ENCODE measurements at places on chromosomes 4 and X.

GRCh38 chrX:52271206-52271605 is 86.5 kb downstream of the MAGED4 start:
- DNase-seq = peak; percentile 15

DNA sequence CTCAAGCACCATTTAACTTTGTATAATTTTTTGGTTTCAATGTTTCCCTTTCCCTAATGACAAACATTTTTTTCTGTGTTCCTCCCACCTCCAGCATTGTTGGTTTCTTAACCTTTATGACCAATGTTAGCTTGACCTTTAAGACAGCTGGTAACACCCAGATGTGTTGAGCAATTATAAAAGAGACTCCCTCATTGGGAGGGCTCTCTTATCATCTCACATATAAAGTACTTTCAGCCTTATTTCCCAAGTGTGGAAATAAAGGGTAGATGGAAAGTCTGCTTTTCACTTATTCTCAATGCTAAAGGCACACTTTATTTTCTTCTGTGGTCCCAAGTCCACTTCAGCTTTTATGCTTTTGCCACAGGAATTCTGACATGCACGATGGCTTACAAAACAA is 1420.4 kb downstream of the RAPGEF2 start:
- DNase-seq = no peak

DNA sequence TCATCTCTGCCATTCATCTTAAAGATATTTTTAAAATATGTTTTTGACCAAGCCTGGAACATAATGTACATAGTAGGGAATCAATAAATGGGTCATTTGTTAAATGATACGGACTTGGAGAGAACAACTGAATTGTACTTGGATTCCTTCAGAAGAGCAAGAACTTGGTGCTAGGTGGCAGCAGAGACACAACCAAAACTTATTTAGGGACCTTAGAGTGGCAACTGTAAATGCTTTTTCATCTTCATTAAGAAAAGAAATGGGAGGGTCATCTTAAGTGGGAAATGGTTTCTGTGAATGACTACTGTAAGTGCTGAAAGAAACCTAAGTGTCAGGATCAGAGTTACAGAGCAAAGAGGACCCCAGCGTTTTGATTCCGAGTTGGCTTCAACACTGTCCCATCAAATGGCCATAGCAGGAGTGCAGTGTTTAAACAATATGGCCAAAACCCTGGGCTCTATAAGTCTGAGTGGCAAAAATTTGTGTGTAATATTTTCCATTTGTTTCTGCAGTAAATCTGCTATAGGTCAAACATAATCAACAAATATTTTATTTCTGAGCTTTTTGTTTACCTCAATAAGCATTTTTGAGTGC is 213.6 kb downstream of the PALLD start:
- peak; percentile 61 for DNase-seq

- peak; percentile 76 for DNase-seq
These were observed 14.1 kb downstream of the HPSE start for GRCh38 chr4:83320548-83320947.

- peak; percentile 35 for DNase-seq
These were observed 31.5 kb upstream of the ELF2 start for GRCh38 chr4:139208404-139208945.

DNA sequence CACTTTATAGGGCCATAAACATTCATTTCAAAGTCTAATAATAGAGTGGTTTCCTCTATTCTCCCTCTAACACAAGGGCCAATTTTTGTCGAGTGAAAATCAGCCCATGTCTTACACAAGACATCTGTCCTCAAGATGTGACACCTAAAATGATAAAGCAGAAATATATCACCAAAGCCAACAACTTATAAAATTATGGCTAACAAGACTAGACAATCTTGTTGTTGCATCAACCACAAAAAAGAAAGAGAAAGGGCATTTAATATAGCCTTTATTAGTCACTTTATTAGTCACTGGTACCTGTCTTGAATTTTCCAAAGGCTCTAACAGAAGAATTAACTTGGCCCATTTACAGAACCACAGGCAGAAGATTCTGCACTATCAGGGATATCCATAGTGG is 161.6 kb downstream of the SMIM20 start:
- DNase-seq = peak; percentile 27

DNA sequence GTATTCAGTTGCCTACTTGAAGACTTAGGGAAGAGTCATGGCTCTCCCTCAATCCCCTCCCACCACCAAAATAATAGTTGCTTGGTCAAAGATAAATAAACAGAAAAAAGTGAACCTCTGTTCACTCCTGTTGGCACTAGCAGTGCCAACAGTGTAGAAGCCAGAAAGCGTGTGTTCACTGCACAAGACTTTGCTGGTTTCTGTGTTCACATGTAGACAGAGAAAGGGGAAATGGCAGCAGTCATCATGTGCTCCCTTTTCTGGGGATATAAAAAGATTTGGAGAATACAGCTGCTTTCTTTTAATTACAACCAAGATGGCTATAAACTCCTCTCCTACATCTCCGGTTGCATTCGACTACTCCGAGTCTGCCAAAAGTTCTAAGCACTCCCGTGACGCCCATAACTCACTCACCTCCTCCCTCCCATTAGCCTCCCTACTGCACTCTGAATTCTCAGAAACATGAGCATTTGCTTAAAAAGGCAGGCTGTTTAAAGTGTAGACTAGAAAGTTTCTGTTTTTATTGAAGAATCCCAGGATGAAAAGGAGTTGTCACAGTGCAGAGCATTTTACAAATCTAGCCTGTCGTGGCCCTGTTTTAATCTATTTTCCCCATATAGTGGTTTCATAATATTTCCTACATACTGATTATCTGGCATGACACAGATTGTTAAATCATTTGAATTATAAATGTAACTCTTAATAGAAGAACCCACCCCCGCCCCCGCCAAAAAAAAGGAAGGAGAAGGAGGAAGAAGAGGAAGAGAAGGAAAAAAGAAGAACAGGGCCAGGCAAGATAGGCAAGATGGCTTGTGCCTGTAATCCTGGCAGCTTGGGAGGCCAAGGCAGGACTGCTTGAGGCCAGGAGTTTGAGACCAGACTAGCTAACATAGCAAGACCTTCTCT is 16.7 kb downstream of the LGI2 start:
- DNase-seq = no peak

GRCh38 chrX:32877592-32877991 is 333.8 kb downstream of the DMD start:
- no peak for DNase-seq

GRCh38 chr4:139809757-139810140 is 144.1 kb downstream of the MGST2 start:
- DNase-seq = no peak

DNA sequence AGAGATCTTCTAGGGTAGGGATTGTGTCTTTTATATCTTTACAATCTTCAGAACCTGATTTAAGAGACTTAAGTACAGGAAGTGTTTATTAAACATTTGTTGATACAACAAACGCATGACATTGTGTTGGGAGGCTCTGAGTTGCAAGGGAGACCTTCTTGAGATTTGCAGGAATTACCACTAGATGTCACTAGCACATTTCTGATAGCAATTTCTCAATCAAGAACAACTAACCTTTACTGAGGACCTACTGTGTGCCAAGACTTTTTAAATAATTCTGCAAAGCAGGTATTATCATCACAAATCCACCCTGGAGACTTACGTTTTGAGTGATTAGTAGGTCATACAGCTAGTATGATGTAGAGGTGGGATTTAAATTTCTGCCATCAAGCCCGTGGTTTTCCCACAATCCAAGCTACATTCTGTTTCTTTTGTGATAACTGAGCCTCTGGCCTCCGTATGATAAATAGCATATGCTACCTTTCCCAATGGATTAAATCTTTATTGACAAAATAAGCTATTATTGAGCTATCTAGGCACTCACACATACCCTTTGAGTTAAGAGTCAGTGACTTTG is 986.0 kb downstream of the CCSER1 start:
- peak; percentile 1 for DNase-seq

- DNase-seq = no peak
These were observed 403.1 kb downstream of the MID1IP1 start for GRCh38 chrX:39204353-39204752.

GRCh38 chr4:183968502-183968901 is 63.4 kb downstream of the STOX2 start:
- DNase-seq = no peak

- DNase-seq = no peak
These were observed 126.1 kb downstream of the EIF4E start for GRCh38 chr4:98802770-98803198.

DNA sequence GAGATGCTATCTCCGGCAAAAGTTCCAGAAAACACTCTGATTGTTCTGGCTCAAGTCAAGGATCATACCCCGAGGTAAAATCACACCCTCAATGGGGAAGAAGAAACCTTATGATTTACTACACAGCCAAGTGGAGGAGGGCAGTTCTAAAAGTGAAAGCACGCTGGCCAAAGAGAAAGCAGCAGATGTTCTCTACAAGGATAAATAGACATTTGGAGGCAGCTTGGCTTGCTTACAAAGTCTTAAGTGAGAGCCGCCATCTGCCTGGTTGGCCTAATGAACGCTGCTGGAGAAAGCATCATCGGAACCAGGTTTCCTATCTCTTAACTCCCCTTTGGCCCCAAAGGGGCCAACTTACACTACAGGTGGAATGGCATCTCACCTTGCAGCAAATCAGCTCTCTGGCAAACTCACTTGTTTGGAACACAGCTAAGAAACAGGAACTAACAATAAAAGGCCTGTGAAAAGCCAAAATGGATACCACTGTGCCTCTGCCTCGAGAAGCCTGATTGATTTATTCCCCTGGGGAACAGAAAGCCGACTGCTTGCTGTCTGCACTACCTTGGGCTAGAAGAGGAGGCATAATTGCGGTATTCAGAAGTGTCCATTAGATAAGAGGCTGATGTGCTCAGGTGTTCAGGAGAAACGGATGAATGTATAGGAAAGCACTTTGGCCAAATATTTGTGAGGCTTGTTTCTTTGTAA is 22.8 kb downstream of the FRAS1 start:
- DNase-seq = no peak

- DNase-seq = no peak
These were observed 66.9 kb upstream of the DAPP1 start for GRCh38 chr4:99749445-99750391.

- DNase-seq = no peak
These were observed 15.5 kb upstream of the DDX60 start for GRCh38 chr4:168334053-168334452.

DNA sequence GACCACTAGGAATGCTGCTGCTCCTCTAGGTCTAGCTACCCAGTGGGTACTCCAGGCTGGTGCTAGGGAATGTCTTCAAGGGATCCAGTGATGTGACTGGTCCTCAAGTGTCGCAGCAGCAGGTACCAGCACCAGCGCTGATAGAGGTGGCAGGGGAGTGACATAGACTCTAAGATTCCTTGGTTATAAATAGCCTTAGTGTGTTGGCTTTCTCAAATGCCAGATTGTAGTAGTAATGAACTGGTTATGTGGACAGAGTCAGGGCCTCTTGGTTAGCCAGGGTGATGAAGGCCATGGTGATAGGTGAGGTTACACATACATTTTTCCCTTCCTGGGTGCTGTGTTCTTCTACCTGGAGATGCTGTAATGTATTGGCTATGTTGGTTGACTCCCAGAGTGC is 38.3 kb downstream of the DCLK2 start:
- DNase-seq = no peak

DNA sequence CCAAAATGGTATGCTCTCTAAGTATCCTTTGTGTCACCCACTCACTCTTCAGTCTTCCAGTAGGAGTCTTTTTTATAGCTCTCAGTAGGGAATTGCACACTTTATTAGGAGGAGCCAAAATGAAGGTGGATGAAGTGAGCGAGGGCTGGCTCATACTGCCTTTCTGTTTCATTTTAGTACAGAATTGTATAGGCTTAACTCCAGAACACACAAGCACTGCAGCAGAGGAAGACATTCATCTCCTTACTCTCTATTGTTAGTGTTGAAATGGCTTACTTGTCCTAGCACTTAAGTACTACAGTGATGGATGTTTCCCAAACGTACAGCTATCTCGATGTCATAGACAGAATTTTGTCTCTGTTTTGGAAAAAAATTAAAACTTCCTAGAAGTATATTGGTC is 327.3 kb upstream of the ATOH1 start:
- no peak for DNase-seq

DNA sequence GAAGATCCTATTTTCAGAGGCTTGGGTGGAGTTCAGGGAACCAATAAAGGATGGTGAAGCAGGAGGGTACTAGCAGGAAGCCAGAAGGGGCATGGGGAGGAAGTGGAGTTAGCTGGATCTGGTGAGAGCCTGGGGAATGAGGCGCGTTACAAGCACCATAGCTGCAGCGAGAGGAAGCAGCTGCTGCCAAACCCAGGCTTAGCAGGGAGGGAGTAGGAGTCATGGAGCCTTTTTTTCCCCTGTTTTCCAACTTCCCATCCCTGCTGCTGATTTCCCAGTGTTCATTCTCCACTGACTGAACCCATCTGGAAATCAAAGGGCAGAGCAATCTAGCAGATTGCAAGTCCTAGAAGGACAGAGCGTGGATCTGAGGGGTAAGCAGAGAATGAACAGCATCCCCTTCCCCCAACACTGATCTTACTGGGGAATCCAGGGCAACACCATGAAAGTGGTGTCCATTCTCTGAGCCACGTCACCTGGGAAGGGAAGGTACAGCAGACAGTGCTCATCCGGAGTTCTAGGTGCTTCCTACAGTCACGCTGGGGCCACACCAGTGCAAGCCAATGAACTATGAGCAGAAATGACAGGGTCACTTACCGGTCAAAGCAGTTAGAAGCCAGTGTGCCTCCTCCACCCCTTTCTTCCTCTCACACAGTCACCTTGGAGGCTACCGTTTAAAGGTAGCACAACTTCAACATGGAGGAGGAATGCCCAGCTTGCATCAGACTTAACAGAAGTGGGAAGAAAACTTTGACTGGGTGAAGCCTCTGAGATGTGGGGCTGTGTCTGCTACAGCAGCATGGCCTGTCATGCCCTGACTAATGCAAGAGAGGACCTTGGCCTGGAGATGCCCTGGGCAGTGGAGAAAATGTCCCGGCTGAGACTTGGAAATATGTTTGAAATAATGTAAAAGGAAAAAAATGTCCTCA is 36.7 kb downstream of the SMIM20 start:
- DNase-seq = no peak

Measured in ELR (cell line).